ENCODE measurements at places on chromosomes 6 and 20.

DNA sequence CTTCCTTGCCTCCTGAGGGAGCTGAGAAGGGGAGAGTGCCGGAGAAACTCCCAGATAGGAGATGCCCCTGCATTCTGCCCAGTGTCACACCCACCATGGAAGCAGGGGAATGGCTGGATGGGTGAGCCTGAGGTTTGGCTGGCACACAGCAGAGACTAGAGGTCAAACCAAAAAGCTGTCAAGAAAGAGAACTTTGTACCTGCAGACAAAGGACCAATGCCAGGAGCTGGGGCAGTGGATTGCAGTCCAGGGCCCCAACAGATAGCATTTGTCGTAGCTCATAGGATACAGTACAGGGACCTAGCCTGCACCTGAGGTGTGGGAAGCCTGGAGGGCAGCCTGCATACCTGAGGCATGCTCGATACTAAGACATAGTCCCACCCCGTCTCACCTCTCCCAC, 106.1 kb upstream of the GLP1R start:
- DNase-seq = no peak

GRCh38 chr6:97053643-97054411, 129.3 kb downstream of the KLHL32 start:
- no peak for DNase-seq

DNA sequence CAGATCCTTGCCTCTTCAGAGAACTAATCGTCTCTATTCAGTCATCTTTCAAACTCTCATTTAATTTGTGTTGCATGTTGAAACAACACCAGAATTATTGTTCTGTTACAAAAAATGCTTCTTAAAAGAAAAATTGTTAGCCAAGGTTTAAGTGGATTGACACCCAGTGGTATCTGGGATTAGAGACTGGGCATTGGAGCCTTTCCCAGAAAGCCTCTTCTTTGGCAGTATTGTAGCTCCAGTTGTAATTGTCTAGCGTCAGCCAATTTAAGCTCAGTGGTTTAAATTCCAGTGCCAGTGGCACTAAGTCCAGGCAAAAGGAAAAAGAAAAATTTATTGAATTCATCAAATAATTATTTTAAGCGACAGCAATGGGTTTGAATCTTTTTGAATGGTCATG, 801 bp downstream of the CCDC28A start:
- DNase-seq = peak; percentile 24

DNA sequence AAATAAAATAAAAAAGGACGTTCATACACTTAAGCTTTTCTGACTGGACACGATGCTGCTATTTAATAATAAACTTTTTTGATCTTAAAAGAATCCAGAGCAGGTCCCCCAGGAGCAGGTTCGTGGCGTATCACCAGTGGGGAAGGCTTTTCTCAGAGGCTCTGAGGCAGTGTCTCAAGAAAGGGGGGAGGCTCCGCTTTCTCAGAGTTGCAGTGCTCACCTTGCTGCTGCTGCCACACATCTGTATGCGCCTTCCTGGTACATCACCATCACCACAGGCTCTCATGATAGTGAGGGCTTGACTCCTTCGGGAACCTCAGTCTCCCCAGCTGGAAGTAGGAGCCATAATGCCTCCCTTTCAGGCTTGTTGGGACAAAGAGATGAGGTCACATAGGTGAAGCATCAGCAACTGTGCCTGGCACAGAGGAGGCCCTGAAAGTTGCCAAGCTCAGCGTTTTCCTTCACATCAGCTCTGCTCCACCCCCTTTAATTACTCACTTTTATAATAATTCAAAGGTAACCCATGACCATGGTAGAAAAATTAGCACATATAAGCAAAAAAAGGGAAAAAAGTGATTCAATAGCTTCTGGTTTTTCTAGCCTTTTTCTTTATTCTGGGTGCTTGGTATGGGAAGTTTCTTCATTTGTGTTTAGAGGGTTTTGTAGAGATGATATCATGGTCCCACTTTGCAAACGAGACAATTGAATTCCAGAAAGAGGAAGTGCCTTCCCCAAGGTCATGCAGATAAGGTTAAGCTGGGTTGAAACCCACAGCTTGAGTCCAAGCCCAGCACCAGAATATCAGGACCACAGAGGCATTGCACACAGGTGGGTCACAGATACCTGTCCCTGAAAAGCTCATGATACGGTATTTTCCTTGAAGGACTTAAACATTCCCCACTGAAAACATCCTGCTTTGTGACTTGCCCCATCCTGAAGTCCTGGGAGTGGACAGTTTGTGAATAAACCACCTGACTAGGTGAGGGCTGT, 24.5 kb downstream of the SRSF3 start:
- no peak for DNase-seq

- no peak for DNase-seq
Measured at GRCh38 chr6:3916211-3916610, 67.0 kb downstream of the FAM50B start.

GRCh38 chr6:157520117-157520406, 139.1 kb downstream of the ZDHHC14 start:
- no peak for DNase-seq

DNA sequence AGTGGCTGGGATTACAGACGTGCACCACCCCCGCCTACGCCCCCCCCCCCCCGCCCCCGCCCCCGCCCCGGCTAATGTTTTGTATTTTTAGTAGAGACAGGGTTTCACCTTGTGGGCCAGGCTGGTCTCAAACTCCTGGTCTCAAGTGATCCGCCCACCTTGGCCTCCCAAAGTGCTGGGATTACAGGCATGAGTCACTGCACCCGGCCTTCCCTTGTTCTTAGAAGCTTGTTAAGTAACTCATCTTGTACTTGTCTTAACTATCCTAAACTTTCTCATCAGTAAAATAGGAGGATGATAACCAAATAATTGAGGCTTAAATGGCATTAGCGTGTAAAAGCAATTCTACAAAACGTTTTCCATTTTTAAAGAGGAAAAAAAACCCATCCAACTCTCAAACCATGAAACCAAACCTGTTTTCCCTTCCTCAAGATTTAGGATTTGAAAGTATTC, 4.2 kb downstream of the CDYL start:
- DNase-seq = no peak

DNA sequence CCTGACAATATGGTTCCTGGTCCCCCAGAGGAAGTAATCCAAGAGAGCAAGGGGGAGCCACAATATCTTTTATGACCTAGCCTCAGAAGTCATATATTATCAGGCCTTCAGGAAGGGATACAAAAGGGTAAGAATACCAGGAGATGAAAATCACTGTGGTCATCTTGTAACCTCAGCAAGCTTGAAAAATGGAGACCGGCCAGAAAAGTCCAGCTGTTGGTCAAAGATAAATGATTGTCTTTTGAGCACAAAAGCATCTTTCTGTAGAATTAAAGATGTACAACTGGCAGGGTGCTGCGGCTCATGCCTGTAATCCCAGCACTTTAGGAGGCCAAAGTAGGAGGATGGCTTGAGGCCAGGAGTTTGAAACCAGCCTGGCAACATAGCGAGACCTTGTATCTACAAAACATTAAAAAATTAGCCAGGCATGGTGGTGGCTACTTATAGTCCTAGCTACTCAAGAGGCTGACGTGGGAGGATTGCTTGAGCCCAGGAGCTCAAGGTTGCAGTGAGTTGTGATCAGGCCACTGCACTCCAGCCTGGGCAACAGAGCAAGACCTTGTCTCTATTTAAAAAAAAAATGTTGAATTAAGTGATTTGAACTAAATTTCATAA, 118.0 kb upstream of the MARCKS start:
- no peak for DNase-seq

DNA sequence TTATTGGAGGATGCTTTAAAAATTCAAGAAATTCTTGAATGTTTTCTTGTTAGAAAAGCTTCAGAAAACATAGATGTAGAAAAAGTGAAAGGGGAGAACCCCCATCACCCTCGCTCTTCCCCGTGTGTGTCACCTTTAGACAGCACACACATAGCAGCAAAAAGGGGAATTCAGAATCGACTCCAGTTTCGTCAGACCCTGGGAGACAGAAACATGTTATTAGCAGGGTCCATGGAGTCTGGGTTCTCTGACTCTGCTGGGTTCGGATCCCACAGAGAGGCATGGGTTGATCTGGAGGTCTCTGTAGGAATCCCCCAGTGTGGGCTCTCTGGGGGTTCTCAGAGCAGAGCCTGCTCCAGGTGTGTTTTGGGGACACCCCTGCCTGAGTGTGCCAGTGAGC, 43.7 kb downstream of the ARHGAP40 start:
- DNase-seq = no peak

DNA sequence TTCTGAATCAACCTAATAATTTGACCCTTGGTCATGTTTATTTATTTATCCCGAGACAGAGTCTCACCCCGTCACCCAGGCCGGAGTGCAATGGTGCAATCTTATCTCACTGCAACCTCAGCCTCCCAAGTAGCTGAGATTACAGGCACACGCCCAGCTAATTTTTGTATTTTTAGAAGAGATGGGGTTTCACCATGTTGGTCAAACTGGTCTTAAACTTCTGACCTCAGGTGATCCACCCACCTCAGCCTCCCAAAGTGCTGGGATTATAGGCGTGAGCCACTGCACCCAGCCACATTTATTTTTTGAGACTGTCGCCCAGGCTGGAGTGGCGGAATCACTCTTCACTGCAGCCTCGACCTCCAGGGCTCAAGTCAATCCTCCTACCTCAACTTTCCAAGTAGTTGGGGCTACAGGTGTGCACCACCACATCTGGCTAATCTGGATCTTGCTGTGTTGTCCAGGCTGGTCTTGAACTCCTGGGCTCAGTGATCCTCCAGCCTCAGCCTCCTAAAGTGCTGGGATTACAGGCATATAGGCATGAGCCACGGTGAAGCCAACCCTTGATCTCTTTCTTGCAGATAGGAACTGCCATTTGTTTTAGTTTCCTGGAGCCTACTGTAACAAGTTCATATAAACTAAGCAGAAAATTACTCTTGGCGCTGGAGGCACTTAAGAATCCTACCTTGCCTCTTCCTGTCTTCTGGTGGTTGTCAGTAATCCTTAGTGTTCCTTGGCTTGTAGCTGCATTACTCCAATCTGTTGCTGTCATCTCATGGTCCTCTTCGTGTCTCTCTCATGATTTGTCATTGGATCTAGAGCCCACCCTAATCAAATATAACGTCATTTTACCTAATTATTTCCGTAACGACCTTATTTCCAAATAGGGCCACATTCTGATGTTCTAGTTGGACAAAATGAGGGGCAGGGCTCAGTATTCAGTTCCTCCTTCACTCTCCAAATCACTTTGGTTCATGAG, 2.3 kb downstream of the RPS18 start:
- no peak for DNase-seq

DNA sequence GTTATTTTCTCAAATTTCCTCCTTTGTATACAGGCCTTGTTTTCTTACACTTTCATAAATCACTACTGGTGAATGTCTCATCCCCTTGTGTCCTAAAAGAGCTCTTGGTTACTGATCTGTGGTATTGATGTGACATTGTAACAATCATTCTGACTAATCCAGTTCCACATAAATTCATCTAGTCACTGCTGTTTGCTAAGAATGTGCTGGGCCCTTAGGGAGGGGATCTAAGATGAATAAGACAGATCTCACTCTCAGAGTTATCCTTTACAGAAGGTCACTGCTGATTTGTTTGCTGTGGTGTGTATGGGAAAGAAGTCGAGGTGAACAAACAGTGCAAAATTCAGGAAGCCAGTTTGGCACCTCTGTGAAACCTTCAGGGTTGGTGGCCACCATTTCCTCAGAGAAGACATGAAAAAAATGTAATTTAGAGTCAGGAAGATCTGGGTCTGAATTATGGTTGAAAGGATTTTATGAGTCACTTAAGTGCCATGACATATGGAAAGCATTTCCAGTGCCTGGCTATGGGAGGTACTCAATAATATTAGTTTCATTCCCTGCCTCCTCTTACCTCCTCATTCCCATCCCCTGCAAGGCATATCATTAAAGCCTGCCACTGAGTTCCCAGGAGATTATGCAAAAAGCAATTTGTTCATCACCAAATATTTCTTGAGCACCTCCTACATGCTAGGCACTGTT, 121.8 kb downstream of the COL9A1 start:
- DNase-seq = no peak

GRCh38 chr20:62300319-62300718, 2.5 kb upstream of the ADRM1 start:
- DNase-seq = no peak

DNA sequence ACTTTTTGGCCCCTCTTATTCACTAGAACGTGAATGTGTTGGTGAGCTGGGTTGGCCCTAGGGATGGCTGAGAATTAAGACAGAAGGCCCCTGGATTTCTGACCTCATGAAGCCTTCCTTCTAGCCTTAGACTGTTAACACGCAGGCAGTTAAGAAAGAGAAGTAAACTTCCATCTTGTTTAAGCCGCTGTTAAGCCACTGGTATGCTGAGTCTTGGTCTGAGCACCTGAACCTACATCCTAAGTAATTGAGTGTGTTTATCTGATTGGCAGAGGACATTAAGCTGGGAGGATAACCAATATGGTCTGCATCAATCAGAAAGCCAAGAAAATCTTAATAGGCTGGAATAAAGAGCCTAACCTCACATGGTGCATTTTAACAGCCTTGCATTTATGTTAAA, 535.0 kb upstream of the ARID1B start:
- no peak for DNase-seq

Data from D341Med (cell line).